ENCODE measurements at places on chromosomes 3 and 15.

DNA sequence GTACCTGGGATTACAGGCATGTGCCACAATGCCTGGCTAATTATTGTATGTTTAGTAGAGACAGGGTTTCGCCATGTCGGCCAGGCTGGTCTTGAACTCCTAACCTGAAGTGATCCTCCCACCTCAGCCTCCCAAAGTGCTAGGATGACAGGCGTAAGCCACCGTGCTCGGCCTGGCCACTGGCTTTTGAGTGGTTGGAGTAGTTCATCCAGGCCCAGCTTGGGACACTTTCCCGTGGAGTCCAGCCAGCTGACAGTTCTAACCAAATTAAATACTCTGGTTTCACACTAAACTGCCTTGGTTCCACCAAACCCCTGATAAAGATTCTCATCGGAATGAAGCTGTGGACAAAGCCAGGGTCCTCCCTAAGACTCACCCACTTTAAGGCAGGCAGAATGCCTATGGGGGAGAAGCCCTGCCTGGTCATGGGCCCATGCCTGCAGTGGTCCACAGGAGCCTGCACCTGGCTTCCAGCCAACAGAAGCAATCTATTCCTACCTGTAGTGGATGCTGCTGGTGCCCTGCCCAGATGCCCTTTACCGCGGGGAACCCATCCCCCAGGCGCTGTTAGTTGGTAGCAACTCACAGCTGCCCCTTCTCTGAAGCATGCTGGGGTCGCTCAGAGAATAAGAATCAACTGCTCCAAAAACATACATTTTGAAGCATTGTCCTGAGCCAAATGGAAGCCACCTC lies 5.2 kb upstream of the SLC28A1 start:
- no peak for DNase-seq

DNA sequence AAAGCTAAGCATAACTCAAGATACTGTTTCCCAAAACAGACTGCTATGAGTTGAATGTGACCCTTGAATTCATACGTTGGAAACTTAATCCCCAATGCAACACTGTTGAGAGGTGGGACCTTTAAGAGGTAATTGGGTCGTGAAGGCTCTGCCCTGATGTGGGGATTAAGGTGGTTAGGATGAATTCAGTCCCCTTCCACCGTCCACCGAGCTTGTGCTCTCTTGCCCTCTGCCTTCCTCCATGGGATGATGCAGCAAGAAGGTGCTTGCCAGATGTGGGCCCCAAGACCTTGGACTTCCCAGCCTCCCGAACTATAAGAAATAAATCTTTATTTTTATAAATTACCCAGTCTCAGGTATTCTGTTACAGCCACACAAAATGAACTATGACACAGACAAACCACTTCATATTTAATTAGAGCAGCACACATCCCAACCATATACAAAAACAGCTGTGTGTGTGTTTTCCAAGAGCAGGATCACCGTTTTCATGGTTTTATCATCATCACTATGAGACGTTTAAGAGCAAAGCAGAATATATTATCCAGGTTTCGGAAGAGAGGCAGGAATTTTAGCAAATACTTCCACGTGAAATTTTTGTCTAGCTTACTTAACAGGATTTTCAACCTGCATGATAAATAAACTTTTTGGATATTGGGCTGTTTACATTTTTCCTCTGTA lies 61.2 kb downstream of the CD200R1L start:
- no peak for DNase-seq

DNA sequence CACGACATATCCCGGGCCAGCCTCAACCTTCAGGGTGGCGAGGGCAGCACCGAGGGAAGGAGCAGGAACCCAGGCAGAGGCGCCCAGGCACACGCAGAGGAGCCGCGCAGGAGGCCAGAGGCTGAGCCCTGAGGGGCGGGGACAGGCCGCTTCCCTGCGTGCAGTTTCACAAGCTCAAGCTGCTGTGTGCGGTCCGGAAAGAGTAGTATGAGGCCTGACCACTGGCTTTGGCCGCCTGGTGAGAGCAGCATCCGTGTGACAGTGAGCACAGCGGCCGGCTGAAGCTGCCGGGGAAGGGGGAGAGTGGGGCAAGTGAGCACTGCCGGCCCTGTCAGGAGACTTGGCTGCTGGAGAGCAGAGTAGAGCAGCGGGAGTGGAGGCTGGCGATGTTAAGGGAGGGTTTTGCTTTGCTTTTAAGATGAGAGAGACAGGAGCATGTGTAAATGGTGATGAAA lies 8.7 kb downstream of the ZDHHC19 start:
- no peak for DNase-seq

DNA sequence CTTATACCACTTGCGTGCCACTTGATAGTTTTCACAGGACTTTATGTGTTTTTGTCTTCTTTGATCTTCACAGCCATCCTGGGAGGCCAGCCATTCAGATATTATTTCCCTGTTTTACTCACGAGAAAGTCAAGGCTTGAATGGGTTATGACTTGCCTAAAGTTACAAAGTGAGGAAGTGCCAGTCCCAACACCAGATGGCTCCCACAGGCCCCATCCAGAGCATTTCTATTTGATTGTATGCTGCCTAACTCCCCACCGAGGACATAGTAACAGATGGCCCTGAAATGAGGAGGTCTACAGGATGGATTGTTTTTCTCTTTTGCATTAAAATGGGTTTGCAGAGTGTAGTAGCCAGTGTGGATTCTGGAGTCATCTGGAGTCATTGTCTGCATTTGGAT lies 74.5 kb downstream of the SPTSSB start:
- no peak for DNase-seq

- DNase-seq, result no peak
Observed at GRCh38 chr15:38307861-38308641, 55.4 kb downstream of the SPRED1 start.

GRCh38 chr3:124779751-124780191 lies 49.5 kb downstream of the UMPS start:
- no peak for DNase-seq

GRCh38 chr3:49007771-49008528 lies 759 bp downstream of the WDR6 start:
- DNase-seq, result peak; percentile 88

GRCh38 chr15:47477341-47477740 lies 240.0 kb upstream of the SEMA6D start:
- no peak for DNase-seq
